ENCODE measurements at places on chromosomes 4 and X.

GRCh38 chr4:94759767-94760211 lies 2.0 kb downstream of the BMPR1B start:
- no peak for DNase-seq

DNA sequence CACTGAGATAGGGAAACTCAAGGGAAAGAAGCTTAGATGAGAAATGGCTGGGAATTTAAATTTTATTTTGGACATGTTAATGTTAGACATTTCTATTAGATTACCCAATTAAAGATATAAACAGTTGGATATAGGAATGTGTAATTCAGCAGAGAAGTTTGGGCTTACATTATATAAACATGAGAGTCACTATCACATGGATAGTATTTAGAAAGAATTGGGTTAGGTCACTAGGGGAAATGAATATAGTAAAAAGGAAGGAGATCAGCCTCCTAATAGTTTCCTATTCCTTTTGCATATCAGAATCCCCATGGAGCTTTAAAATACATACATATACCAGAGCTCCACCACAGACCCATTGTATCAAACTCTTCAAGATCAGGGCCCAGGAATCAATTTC lies 19.6 kb upstream of the CXCL5 start:
- no peak for DNase-seq

DNA sequence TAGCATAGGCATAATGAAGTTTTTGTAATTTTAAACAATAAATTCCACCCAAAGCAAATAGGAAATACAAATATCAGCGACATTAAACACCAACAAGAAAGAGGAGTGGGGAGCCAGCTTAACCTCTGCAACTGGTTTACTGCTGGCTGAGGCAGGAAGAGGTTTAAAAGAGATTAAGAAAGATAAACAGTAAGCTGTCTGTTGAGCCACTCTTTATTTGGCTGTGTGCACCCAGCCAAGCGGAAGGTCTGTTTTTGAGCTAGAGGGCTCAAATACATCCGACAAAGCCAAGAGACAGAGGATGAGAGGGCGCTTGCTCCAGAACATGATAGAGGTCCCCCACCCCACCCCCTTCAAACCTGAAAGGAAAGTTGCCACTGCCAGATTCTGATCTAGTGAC lies 191.4 kb downstream of the MGST2 start:
- DNase-seq = no peak

GRCh38 chr4:155085843-155086530 lies 122.4 kb upstream of the NPY2R start:
- DNase-seq = no peak

DNA sequence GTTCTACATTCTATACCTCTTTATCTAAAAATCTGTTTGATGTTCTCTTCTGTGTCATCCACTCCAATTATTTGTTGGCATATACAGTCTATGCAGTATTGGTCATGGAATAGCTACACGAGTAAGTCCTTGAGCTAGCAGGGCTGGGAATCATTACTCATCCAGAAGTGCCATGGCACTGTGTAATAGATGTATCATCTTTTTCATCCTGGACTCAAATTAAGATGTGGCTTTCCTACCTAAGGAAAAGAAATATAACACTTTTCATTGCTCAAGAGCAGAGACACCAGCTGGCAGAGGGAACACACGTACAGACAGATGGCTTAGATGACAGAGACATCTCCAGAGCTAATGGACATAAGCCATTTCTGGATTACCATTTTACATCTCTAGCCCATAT lies 159.8 kb downstream of the FAM13A start:
- DNase-seq = no peak

GRCh38 chr4:148477276-148477675 lies 35.1 kb upstream of the NR3C2 start:
- no peak for DNase-seq

DNA sequence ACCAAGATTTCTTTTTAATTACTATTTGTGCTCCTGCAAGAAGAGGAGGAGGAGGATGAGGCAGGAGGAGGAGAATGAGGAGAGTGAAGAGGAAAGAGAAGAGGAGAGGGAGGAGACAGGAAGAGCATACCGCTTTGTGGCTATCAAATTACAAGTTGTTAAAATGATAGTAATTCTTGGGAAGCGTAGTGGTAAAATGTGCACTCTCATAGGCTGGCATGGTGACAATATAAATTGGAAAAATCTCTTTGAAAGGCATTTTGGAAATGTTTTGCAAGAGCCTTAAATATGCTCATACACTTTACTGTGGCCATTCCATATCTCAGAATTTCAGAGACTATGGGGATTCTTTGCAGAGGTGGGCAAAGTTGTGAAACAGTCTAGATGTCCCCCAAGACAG lies 53.2 kb downstream of the MXRA5 start:
- peak; percentile 60 for DNase-seq

GRCh38 chr4:38987491-38987890 lies 44.7 kb downstream of the TMEM156 start:
- DNase-seq = no peak

DNA sequence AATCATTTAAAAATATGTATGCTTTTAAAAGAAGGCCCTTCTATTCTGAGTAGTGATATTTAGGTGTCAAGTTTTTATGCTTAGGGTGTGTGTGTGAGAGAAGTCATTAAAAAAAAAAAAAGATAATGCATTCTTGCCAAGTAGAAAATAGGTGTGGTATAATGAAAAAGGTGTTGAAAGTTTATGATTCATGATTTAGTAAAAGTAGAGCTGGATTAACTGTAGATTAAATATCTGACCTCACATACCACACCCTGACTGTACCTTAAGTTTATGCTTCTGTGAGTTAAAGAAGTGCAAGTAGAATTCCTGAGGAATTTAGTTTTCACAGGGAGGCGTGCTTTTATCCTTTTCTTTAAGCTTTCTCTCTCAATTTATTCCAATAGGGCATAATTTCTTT lies 71.1 kb downstream of the BMPR1B start:
- no peak for DNase-seq

DNA sequence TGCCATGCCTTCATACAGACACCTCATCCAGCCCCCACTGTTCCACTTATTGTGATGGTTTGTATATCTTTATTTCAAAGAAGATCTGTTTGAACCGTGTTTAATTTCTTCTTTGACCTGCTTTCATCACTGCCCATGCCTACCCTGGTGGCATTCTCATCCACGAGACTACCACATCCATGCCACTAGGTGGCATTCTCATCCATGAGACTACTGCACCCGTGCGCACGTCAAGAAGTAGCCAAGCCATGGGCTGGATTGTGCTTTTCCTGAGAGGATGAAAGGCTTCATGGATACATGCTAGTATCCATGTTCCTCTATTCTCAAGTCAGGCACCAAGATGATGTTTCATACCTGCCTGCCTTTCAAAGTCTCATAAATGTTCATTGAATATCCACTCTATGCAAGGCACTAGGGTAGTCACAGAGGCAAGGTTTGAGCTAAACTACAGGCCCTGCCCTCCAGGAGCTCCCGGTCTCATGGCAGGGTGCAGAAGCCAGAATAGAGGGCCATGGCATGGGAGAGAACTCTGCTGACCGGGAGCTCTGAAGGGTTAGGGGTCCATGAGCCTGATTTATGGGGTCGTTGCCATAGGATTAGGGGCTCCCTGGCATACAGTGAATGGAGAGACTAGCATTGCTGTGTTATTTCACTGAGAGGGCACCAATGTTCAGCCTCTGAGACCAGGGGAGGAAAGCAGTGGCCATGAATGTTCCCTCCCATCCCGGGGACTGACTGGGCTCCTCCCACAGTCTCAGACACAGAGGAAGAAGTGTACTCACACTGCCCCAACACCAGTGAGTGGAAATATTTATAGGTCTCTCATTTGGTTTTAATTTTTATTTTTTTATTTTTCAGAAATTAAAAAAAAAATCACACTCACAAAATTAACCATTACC lies 24.8 kb upstream of the EOLA2 start:
- DNase-seq = peak; percentile 77

DNA sequence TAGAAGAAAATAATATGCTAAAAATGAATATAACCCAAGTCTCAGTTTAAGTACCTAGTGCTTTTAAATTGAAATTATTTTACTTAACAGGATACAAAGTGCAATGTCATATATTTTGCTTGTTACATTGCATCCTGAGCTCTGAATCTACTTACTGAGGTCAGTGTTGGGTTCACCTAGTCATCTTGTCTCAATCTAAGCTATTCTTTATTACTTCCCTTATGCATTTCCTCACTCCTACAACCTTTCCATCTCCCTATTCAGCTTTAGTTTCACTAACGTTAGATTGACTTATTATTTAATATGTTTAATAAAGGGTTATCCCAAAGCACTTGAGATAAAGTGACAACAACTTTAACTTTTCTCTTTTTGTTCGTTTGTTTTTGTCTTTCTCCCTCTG lies 483.7 kb downstream of the FSTL5 start:
- DNase-seq = no peak

DNA sequence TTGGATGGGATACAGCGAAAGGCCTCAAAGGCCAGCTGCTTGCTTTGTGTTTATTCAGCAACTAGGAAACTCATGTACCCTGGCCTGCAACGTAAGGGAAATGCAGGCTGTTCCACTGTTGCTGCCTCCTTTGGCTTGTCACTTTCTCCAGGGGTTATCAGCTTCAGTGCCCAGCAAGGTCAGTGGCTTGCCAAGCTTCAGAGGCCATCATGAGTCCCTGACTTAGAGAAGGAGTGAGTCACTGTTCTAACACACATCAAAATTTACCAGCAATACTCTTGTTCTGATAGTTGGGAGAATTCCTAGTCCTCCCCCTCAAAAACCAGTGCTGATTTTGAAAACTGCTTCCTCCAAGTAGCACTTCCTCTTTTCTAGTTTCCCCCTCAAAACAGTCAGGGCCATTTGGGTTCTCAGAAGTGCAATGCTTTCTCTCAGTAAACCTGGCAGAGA lies 250.8 kb downstream of the ARHGAP24 start:
- DNase-seq = no peak

GRCh38 chr4:71392109-71392508 lies 53.3 kb downstream of the SLC4A4 start:
- no peak for DNase-seq

- peak; percentile 67 for DNase-seq
These were observed 174.5 kb downstream of the SMIM20 start for GRCh38 chr4:26088433-26088928.

DNA sequence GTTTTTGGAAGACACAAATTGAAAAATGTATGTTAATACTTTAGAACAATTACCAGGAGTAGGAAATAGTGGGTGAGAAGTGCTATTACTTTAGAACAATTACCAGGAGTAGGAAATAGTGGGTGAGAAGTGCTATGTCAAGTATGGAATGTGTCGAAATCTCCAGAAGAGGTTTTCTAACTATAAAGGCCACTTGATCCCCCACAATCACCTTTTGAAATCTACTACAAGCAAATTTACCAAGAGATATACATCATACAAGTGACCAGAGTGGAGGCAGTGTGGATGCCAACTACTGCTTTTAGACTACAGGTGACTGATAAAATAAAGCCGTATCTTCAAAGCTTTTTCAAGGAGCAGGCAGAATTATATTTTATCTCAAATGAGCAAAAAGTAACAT lies 43.1 kb downstream of the MAB21L2 start:
- no peak for DNase-seq

DNA sequence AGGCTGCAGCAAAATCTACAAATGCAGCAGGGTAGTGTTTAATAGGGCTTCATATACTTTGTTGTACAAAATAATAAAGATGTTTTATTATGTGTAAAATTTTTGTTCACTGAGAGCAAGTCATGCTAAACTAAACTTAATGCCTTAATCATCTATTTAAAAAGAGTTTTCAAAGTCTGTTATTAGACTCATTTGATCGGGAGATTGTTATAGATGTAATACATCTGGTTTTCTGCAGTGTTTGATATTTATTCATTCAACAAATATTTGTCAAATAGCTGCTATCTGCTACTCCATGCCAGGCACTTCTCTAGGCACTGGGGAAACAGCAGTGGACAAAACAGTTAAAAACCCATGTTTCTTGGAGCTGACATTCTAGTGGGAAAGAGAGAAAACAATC lies 233.6 kb downstream of the FMR1NB start:
- DNase-seq = no peak

GRCh38 chrX:40852586-40852985 lies 117.2 kb upstream of the MED14 start:
- DNase-seq = no peak

GRCh38 chr4:10727140-10727880 lies 42.7 kb upstream of the CLNK start:
- no peak for DNase-seq

GRCh38 chr4:123749383-123749782 lies 352.8 kb downstream of the SPRY1 start:
- no peak for DNase-seq

- peak; percentile 97 for DNase-seq
These were observed 301.9 kb upstream of the ARSJ start for GRCh38 chr4:114281164-114281960.

- peak; percentile 84 for DNase-seq
These were observed 66.6 kb downstream of the TRMT44 start for GRCh38 chr4:8507196-8507570.

- DNase-seq = peak; percentile 52
These were observed 12.5 kb downstream of the CCNG2 start for GRCh38 chr4:77169481-77169880.

DNA sequence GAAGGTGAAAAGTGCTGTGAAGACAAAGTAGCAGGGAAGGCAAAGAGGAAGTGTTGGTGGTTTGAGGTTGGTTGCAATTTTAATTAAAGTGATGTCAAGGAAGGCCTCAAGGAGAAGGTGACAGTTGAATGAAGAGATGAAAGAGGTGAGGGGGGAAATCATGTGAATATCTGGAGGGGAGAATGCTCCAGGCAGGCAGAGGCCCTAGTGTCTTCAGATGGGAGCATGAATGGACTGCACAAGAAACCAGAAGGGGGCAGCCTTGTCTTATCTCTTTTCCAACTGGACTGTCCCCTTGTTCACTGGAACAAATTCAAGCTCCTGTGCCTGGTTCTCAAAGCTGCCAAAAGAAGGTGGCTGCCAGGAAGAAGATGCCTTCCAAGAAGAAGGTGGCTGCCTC lies 68.4 kb downstream of the MAOB start:
- DNase-seq = no peak

DNA sequence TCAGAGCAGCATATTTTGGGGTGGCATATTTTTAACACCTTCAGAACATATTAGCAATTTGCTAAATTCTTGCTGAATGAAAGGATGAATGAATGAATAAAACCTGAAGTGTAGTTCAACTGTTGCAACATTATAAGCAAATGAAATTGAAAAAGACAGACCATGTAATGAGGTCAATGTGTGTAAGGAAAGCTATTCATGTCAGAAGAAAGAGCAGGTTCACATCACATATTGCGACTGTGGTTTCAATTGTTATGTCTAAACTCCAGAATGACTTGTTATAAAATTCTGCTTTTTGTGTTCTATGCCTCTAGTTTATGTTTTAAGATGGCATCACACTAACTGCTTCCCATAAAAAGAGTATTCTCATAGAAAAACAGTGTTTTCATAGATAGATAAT lies 32.9 kb upstream of the DSPP start:
- DNase-seq = no peak

- DNase-seq = no peak
These were observed 262.7 kb downstream of the SPRY1 start for GRCh38 chr4:123659262-123659661.

DNA sequence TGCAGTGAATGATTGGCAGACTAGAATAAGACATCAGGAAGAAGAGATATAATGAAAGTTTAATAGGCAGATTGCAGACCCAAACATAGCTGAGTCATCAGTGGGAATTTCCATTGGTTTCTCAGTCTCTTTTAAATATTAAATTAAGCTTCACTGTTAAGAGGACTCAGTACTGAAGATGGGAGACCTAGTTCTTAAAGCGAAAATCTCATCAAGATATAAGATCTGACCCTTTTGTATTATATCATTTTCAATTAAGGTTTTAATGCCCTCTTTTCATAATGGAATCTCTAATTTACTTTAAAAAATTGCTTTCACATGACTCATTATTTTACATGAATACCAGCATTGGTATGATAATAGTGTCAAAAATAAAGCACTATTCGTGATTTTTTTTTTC lies 168.9 kb upstream of the ATOH1 start:
- DNase-seq = peak; percentile 6

- no peak for DNase-seq
These were observed 5.5 kb downstream of the MID2 start for GRCh38 chrX:107831071-107831730.
